Pulmonary artery endothelial cell (primary cell): ENCODE measurements at places on chromosomes 2 and 18.
A peak's percentile ranks its signal among the peaks of the same experiment; 100 is the strongest.

- DNase-seq = no peak
Measured at GRCh38 chr2:9053534-9053931, 50.0 kb upstream of the MBOAT2 start.

DNA sequence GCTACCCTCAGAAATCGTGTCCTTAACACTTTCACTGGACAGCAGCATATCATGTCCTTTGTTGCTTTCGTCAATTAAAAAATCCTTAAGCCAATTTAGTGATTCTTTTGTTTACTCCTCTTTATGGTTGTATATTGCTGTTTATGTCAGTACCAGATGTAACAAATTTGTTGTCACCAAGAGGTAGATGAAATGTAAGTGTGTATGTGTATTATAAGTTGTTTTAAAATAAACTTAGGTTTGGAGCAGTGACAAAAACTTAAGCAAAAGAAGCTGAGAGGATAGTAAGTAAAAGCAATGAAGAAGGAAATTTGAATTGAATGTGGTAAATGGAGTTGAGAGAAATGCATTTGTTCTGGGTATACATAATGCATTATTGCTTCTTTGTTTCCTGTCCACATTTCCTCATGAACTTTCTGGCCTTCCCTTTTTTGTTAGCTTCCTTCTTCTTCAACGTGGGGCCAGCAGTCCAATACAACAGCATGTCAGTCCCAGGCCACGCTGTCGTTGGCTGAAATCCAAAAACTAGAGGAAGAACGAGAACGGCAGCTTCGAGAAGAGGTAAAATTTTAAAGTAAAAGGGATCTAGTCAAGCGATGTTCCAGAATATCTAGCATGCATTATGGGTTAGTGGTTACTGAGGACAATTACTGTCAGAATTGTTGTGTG is 30.5 kb upstream of the SNORC start:
- DNase-seq = peak; percentile 19

DNA sequence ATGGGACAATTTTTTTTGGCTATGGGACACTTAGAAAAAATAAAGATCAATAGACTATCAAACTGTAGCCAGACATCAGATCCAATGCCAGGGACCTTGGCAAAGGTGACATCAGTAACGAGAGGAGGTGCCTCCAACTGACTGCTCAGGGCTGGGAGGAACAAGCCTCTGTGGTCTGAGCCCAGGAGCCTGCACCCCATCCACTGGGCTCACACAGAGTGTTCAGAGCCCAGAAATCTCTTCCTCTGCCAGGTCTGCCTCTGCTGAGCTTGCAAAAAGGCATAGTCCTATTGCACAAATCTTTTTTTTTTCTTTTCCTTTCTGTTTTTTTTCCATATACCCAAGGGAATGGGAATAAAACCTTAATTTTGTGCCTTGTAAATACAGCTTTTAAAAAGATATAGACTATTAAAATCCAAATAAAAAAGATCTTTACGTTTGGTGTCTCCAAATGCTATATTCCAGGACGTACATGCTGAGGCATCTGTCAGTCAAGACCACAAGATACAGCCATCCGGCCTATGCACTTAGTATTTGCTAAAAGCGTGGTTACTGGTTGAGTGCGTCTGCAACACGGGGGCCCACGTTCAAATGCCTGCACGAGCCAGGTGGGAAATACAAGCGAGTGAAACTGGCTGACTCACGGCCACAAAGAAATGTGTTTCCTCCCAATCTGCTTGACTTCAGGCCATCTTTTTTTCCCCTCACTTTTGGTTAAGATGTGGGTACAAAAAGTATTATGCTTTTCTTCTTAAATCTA is 7.8 kb upstream of the ARHGAP25 start:
- no peak for DNase-seq

DNA sequence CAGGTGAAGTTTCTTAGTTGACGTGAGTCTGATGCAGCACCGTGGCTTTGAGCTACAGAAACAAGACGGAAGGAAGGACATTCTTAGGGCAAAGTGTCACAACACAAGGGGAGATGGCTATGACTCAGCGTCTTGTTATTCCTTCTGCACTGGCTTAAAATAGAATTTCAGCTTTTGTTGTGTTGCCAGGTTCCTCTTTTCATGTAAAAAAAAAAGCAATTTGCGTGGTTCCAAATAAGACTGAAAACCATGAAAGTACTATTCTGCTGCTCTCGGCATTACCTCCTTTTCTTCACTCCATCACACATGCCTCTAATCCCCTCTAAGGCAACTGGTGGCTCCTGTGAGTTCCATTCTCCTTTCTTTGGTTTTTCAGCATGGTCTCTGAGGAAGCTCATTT is 150.1 kb downstream of the ANTXR1 start:
- peak; percentile 84 for DNase-seq

DNA sequence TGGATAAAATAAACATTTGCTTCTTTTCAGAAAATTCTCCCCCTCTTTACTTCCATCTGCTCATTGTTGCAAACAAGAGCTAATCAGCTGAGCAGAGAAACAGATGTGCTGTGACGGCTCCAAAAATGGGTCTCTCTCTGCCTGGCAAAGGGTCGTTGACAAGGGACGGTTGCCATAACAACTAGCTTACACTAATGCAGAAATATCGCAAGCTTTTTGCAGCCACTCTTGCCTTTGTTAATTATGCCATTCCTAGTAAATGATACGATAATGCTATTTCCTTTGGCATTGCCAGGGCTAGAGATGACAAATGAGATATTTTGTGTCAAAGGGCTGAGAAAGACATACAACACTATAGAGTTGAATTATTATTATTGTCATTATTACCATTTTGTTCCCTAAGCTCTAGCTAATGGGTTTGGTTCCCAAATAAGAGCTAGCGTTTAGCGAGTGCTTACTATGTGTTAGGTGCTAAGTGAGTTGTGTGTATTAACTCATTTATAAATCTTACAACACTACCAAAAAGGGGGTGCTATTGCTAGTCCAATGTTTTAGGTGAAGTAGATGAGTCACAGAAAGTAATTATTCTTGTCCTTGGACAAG is 46.8 kb downstream of the MYO3B start:
- DNase-seq = no peak

DNA sequence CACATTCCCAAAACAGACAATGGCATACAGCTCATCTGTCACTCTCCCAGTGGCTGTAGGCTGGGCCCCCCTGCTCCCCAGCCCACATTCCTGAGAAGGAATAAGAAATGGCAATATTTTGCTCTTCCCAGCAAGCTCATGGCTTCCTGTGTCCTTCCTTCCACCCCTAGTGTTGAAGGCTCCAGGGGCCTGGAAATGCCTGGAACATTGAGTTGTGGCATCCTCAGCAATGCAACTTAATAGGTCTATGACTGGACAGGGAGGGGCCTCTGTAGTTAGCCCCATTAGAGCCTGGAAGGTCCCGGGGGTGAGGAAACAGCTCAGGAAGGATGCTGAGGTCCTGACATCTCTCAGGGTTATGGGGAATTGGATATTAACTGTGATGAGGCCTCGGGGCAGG is 3.3 kb downstream of the KIF3C start:
- DNase-seq = no peak

- DNase-seq = no peak
Measured at GRCh38 chr2:118697781-118698180, 149.7 kb downstream of the EN1 start.

GRCh38 chr2:156480376-156480775 is 44.2 kb downstream of the GPD2 start:
- no peak for DNase-seq

DNA sequence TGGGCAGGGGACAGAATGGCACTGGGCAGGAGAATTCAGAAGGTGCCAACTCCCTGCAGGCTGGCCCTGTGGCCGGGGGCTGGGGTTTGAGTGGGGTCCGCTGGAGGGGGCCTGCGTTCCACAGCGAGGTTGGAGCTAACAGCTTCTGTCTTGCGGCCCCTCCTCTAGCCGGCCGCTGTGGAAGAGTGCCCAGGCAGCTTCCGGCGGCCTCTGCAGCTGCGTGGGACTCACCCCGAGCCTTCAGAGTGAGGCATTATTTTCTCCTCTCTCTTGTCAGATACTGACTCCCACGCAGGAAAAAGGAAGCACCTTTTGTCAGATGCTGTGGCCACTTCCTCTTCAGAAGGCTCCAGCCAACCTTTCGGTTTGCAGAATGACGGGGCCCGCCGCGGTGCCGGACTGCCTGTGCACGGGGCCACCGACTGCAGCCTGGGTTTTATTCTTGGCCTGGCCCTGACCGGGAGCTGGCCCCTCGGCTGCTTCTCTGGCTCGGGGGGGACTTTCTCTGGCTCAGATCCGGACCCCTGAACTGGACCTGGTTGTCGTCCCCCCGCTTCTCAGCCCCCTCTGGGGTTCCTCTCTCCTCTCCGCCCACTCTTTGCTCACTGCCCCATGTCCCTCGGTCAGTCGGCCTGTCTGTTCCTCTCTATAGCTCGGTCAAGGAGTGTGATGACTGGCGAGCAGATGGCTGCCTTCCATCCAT is 40.1 kb downstream of the ARHGAP25 start:
- DNase-seq = peak; percentile 51
